HEK293T (cell line): ENCODE measurements at places on chromosomes 6 and 20.
A peak's percentile ranks its signal among the peaks of the same experiment; 100 is the strongest.

- no peak for DNase-seq
These were observed 26.6 kb downstream of the NCOA6 start for GRCh38 chr20:34798871-34799270.

- DNase-seq, result no peak
These were observed 670.9 kb downstream of the QKI start for GRCh38 chr6:164085091-164086075.

GRCh38 chr20:57660922-57661745 is 40.9 kb upstream of the ZBP1 start:
- no peak for DNase-seq

- no peak for DNase-seq
These were observed 366.5 kb upstream of the ARID1B start for GRCh38 chr6:156410649-156411048.

DNA sequence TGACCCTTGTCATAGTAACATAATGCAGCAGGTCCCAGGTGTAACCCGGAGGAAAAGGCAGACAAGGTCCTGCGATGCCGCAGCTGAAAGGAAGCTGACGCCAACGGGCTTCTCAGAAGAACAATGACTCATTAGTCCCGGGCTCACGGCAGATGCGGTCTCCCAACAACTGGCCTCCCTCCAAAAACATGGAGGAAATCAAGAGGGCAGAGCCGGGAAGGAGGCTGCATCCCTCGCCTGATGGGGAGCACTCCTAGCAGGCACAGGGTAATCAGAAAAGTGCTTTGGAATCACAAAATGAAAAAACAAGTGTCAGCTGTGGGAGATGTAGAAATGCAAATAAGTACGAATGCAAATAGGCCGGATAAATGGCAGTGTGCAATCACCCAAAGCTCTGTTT is 165.2 kb upstream of the AGPAT4 start:
- DNase-seq, result no peak

DNA sequence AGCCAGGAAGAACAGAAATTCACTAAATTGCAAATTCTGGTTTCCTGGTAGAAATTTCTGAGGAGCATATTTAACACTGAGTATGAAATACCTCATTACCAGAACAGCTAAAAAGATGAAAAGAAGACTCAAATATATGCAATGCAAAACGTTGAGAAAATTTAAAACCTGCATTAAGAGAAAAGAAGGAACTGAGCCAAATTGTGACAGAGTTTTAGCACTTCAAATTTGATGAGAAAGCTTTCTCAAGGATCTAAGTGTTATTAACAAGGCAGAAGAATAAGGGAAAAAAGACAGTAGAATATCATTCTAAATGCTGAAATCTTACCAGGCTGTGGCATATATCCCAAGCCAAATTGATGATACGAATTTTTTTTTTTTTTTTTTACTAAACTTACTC is 443.0 kb downstream of the COL12A1 start:
- DNase-seq, result no peak

GRCh38 chr20:13265941-13266340 is 44.9 kb downstream of the ISM1 start:
- no peak for DNase-seq

GRCh38 chr20:50920997-50921396 is 10.2 kb downstream of the ADNP start:
- DNase-seq, result no peak

DNA sequence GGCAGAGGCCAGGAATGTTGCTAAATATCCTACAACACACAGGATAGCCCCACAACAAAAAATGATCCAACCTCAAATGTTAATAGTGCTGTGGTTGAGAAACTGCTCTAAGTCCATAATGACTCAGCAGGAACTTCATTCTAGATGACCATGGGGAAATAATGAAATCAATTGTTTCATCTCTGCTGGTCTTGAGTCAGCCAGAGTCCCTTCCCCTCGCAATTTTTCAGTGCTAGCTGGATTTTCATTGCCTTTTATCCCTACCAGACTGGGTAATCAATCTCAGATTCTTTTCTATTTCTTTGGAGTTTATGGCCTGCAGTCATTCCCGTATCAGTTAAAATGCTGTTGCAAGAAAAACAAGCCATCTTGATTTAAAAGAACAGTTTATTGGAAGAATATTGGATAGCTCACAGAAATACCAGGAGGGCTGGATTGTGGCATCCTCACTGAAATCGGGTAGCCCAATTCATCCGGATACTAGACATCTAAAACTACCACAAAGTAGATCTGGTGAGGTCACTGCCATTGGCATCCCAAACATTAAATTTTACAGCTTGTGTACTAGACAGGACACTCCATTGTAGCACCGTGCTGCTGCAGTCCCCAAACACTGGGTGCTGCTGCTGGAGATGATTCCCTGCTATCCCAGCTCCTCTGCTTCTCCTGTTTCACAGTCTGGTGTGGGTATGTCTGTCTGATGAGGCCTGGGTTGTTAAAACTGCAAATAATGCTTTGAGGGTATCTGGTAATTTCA is 30.3 kb upstream of the POPDC3 start:
- no peak for DNase-seq

DNA sequence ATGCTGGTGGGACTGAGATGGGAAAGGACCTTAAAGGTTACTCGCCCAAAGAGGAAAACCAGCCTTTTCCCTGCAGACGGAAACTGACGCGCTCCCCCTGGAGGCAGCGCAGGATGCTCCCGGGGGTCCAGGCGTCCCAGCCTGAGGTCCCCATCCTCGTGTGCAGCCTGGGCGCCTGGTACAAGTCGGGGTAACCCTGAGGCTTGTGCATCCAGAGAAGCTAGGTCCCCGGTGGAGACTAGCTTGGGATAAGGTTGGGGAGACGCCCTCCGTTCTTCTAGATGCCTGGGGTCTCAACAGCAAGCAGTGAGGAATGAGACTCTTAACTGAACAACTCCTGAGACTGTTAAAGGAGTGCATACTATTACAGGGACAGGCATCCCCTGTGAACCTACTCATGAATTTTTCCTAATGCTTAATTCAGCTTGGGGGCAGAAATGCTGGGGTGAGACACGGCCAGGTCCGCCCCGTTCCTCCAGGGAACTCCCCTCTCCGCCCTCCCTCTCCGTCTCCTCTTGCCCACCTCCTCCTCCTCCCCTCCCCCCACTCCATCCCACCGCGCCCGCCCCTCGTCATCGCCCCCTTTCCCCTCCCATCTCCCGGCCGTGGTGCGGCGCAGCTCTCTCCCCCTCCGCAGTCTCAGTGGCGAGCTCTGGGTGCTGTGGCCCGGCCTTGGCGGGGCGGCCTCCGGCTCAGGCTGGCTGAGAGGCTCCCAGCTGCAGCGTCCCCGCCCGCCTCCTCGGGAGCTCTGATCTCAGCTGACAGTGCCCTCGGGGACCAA is at the start of gene PRSS35:
Gene PRSS35 (plus strand): TSS at position 634 of the 781 bp plus-strand sequence. CDS start 10,908 bp downstream, outside the sequence.
- peak; percentile 76 for DNase-seq

DNA sequence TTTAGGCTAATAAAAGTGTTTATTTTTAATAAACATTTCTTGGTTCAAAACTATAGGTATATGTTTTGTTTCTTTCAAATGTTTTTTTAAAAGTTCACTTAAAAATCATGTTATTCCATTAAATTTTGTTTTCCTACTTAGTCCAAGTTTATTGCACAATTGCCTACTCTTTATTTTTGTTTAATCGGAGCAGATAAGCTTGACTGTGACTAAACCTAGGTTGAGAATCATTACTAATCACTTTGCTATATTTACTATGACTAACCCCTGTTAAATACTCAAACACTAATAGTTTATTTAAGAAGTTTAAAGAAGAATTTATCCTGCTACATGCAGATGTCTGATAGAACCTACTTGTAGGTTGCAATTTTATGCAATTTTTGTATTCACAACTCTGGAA is 18.8 kb downstream of the MAP3K4 start:
- no peak for DNase-seq

- no peak for DNase-seq
These were observed 107.2 kb downstream of the ASXL1 start for GRCh38 chr20:32465092-32465900.

DNA sequence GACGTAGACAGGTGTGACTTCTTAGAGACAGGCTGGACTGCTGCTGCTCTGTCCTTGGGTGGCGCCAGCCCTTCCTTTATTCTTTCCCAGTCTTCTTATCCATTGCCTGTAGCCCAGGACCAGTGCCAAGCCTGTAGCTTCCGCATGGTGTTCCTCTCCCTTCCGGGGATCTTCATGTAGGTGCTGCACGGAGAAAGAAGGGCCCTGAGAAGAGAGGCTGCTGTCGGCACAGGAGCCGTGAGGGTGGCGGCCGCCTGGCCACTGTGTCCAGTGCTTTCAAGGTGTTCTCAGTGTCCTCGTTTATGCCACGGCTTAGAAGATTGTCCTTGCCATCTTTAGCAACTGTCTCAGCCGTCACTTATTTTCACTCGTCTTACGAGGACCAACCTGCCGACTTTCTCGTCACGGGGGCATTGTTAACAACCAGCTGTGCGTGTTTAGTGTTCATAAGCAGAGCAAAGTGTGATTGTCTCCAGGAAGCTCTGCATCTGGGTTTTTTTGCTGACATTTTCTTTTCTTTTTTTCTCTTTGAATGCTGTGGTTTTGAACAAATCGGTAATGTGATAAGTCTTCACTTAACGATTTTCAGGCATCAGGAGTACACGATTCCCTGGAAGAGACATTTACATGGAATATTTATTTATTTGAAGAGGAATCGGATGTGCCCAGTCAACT is 61.2 kb downstream of the PPP1R14C start:
- DNase-seq, result no peak

DNA sequence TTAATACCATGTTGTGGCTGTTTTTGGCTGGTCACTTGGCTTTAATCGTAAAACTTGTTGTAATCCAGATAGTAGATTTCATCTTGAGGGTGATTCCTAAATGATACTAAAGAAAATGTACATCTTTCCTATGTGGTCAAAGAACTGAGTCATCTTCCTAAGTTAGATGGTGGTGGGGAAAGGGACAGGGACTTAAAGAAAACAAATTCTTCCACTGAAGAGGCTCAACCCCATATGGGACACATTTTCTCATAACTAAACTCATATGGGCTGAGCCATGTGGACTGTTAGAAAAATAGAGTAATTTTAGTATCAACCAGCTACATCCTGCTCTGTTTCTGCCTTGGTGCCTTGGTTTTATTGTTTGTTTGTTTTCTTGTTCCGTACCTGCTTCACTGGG is 155.8 kb downstream of the TSHZ2 start:
- no peak for DNase-seq

GRCh38 chr6:98636941-98637340 is 197.4 kb upstream of the POU3F2 start:
- no peak for DNase-seq

GRCh38 chr6:44697327-44697726 is 309.8 kb downstream of the CDC5L start:
- no peak for DNase-seq

GRCh38 chr6:90294008-90294511 is 2.6 kb downstream of the BACH2 start:
- DNase-seq, result no peak

DNA sequence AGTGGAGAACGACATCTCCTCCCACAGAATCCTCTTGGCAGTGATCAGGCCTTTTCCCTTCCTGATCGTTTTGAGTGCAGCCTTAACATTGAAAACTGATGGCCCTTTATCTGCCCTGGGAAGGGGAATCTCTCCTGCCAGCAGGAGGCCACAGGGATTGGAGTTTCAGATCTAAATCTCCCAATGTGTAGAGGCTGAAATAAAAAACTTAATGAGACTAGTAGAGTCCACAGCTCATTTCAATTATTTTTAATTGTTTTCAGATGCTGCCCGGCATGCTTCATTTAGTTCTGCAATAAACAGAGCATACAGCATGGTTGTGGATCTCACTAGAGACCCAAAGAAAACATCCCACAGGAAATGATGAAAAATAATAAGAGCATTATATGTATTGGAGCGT is 662.2 kb upstream of the HS3ST5 start:
- no peak for DNase-seq

GRCh38 chr6:157185986-157186385 is 137.3 kb downstream of the TMEM242 start:
- no peak for DNase-seq

- DNase-seq, result no peak
These were observed 40.0 kb downstream of the NUDT3 start for GRCh38 chr6:34352305-34352937.

- no peak for DNase-seq
These were observed 13.5 kb upstream of the MLIP start for GRCh38 chr6:54097753-54098152.

GRCh38 chr6:144295211-144295610 is 10.1 kb downstream of the UTRN start:
- DNase-seq, result no peak

DNA sequence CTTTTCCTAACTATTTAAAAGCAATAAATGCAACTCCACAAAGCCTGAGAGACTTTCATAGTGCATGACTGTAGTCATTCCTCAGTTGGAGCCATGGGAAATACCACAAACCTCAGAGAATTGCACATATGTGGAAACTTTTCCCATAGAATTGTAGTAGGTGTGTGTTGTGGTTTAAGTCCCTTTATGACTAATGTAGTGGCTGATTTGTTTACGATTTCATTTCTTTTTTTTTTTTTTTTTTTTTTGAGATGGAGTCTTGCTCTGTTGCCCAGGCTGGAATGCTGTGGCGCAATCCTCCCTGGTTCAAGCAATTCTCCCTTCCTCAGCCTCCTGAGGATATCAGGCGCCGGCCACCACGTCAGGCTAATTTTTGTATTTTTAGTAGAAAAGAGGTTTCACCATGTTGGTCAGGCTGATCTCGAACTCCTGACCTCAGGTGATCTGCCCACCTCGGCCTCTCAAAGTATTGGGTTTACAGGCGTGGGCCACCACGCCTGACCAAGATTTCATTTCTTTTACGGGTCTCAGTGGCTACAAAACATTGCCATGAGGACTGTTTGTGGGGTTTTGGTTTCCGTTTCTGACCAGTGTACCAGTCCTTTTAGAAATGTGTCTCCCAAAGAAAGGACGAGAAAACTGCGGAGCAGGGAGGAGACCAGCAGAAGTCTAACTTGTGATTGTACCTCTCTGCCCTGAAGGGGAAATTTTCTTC is 212.1 kb upstream of the MARCKS start:
- DNase-seq, result no peak

DNA sequence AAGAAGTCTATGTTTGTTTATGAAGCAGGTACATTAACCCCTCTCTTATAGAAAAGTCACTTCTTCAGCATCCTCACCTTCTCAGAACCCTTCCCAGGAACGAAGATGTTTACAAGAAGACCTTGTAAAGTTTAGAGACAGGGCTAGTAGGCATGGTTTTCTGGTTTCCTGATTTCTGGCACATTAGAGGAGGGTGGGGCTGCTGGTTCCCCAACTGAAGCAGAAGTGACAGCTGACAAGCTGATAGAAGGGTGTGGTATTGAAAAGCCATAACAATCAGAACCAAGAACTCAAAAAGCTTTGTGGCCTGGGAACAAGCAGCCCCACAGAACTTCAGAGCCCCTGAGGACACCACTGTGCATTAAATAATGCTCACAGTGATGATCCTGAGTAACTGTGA is 91.2 kb downstream of the RTN4IP1 start:
- DNase-seq, result no peak

GRCh38 chr20:42099101-42099500 is 480.9 kb upstream of the CHD6 start:
- no peak for DNase-seq

DNA sequence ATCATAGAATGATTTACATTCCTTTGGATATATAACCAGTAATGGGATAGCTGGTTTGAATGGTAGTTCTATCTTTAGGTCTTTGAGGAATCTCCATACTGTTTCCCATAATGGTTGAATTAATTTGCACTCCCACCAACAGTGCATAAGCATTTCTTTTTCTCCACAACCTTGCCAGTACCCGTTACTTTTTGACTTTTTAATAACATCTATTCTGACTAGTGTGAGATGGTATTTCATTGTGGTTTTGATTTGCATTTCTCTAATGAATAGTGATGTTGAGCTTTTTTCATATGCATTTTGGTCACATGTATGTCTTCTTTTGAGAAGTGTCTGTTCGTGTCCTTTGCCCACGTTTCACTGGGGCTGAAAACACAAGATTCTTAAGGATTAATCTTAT is 107.3 kb downstream of the TINAG start:
- DNase-seq, result no peak
